ENCODE measurements at places on chromosomes 3 and 15.

DNA sequence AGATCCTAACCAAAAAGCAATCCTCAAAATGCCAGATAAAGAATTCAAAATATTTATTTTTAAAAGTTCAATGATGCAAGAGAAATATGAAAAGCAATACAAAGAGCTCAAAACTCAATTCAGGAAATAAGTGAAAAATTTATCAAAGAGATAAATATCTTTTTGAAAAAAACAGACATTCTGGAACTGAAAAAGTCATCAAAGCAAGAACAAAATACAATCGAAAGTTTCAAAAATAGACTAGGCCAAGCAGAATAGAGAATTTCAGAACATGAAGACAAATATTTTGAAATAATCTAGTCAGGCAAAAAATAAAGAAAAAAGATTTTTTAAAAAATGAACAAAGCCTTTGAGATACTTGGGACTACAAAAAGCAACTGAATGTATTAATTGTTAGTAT, 83.4 kb upstream of the STT3B start:
- no peak for DNase-seq

- no peak for DNase-seq
These were observed 13.2 kb upstream of the RPL32 start for GRCh38 chr3:12854565-12854964.

- no peak for DNase-seq
These were observed 142.7 kb upstream of the TMCO5A start for GRCh38 chr15:37791693-37792092.

GRCh38 chr3:64824394-64824909, 136.7 kb upstream of the ADAMTS9 start:
- DNase-seq, result no peak

GRCh38 chr3:24591661-24592555, 97.3 kb upstream of the THRB start:
- DNase-seq, result no peak
